HS-5 (cell line): ENCODE measurements at places on chromosomes 13 and 19.
A peak's percentile ranks its signal among the peaks of the same experiment; 100 is the strongest.

GRCh38 chr19:29526730-29527499 is 1.1 kb downstream of the VSTM2B start:
- no peak for DNase-seq

- no peak for DNase-seq
Measured at GRCh38 chr19:11880598-11880997, 7.0 kb upstream of the ZNF69 start.

DNA sequence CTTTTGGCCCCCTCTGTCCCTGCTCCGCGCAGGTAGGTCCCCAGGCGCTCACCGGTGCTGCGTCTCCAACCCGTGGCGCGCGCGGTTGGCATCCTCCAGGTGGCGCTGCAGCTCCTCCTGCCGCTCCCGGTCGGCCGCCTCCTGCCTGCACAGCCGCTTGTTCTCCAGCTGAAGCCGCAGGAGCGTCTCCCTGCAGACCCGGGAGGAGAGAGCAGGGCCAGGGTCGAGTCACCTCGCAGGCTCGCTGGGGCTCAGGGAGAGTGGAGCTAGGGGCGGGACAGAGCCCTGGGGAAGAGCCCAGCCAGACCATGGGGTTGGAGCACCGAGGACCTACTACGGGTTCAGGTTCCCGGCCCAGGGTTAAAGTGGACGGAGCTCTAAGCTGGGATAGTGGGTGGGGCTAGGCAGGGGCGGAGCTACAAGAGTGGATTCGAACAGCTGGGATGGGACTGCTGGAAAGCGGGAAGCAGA is 9.3 kb downstream of the HOOK2 start:
- DNase-seq: no peak

DNA sequence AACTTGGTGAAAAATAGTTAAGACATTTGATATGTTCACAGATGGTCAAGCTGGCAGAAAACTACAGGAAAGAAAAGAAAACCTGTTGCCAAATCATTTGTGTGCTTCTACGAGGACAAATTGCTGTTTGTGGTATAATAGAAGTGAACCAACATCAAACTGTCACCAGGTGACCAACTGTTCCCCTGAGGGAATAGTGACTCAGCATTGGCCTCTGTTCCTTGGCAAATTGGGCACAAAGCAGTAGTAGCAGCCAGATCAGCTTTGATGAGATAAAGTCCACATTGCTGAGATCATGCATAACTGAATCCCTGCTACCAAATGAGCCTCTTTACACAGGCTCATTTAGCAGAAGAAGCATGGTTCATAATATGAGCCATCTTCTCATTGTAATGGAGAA is 103.5 kb downstream of the POSTN start:
- DNase-seq: no peak

DNA sequence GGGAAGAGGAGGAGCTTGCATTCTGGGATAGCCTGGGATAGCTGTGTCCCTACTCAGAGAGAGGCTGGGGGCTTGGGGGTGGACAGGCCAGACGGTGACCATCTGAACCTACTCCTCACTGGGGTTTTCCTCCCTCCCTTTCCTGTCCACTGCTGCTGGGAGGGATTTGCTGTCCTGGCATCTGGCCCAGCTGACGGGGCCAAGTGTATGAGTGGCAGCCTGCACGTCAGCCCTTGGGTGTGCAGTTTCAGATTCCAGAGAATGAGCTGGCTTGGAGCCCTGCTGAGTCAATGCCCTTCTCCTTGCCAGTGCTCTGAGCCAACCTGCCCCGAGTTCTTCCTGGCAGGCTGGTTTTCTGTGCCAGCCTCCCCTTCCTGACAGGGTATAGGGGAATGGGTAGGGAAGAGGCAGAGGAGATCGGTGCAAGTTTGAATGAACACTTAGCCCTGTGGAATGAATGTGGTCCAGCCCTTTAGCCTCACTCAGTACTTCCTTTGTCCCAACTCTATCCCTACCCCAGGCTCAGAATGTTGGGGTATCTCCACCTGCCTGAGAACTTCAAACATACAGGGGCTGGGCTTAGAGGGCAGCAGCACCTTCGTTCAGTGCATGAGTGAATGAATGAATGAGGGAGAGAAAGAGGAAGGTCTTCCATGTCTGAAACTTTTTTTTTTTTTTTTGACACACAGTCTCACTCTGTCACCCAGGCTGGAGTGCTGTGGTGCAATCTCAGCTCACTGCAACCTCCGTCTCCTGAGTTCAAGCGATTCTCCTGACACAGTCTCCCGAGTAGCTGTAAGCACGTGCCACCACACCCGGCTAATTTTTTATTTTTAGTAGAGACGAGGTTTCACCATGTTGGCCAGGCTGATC is 1.8 kb upstream of the ANGPTL4 start:
- DNase-seq: peak; percentile 97

DNA sequence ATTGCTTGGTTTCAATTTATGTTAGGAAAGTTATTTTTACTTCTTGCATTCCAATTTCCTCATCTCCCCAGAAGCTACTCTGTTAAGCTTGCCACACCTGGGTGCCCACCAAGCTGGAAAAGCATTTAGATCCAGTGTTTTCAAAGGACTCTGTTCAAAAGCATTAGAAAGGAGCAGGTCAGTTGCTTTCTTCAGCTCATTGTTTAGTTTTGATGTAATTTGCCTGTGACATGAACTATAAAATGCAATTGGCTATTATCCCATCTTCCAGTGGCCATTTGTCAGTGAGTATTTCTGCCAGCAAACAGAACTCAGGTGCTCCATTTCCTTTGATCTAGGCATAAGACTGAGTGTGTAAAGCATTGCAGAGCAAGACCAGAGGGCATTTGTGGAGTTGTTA is 46.7 kb upstream of the RNF113B start:
- no peak for DNase-seq

- no peak for DNase-seq
Measured at GRCh38 chr13:84553227-84553626, 671.0 kb upstream of the SLITRK1 start.

GRCh38 chr19:17687857-17688784 is at the start of gene UNC13A:
TSS of gene UNC13A (minus strand) at chr19:17688354. CDS start at chr19:17688199, 155 bp downstream.
- DNase-seq: no peak

GRCh38 chr19:58335630-58336029 is 8.8 kb downstream of the ZSCAN22 start:
- DNase-seq: no peak

DNA sequence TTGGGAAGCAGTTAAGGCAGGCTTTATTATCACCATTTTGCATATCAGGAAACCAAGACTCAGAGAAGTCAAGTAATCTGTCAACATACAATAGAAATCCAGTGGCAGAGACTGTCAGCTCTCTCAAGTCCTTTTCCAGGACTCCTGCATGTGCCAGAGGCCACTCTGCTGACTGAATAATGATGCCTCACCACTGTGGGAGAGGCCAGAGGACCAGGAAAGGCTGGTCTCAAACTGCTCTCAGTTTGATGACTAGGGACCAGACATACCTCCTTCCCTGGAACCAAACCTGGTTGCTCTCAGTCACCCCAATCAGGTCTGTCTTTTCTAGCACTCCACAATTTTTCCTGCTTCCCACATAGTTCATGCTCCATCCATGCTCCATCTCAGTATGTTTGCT is 8.0 kb downstream of the RNASEH2B start:
- DNase-seq: no peak

- DNase-seq: peak; percentile 32
Measured at GRCh38 chr13:50713523-50714248, 129.8 kb downstream of the DLEU7 start.

DNA sequence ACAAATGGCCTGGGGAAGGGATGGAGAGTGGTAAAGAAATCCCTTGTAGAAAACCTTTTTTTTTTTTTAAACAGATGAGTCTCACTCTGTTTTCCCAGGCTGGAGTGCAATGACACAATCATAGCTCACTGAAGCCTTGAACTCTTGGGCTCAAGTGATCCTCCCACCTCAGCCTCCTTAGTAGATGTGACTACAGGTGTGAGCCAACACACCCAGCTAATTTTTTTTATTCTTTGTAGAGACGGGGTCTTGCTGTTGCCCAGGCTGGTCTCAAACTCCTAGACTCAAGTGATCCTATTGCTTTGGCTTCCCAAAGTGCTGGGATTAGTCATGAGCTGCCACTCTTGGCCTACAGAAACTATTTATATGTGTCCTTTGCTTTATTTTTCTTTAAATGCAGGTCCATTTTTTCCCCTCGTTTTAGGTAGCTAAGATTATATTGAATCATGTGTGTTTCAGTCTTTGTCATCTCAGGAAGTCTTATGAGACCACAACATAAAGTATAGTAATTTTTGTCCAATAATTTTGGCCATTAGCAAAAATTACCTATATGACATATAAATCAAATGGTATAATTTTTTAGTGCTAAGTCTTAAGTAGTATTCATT is 10.5 kb downstream of the LPAR6 start:
- DNase-seq: no peak

DNA sequence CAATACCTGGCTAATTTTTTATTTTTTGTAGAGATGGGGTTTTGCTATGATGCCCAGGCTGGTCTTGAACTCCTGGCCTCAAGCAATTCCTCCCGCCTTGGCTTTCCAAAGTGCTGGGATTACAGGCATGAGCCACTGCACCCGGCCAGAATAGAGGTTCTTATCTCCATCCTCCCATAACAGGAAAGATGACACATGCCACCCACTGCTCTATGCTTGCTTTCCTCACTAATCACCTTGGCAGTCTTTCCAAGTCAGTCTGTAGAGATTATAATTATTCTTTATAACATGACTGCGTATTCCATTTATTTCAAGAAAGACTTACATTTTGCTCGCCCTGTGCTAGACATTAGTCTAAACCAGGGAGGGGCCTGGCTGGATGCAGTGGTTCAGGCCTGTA is 6.7 kb downstream of the VAV1 start:
- DNase-seq: no peak

- DNase-seq: no peak
Measured at GRCh38 chr19:41627966-41628675, 1.2 kb upstream of the CEACAM4 start.

DNA sequence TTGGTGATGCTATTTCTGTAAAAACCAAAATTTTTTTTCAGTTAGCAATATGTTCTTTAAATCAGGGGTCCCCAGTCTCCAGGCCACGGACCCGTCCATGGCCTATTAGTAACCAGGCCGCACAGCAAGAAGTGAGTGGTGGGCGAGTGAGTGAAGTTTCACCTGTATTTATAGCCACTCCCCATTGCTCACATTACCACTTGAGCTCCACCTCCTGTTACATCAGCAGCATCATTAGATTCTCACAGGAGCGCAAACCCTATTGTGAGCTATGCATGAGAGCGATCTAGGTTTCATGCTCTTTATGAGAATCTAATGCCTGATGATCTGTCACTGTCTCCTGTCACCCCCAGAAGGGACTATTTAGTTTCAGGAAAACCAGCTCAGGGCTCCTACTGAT is 58.9 kb upstream of the SLC7A1 start:
- no peak for DNase-seq

GRCh38 chr13:47832458-47832972 is 168.6 kb downstream of the SUCLA2 start:
- no peak for DNase-seq

- no peak for DNase-seq
Measured at GRCh38 chr13:67281466-67281865, 51.3 kb upstream of the PCDH9 start.

- DNase-seq: no peak
Measured at GRCh38 chr13:98892821-98893220, 85.0 kb downstream of the DOCK9 start.

- no peak for DNase-seq
Measured at GRCh38 chr19:17860331-17860992, 752 bp downstream of the RPL18A start.

- DNase-seq: no peak
Measured at GRCh38 chr19:30653646-30654386, 281.6 kb downstream of the ZNF536 start.

- DNase-seq: no peak
Measured at GRCh38 chr13:113207890-113208420, 514 bp downstream of the PCID2 start.

DNA sequence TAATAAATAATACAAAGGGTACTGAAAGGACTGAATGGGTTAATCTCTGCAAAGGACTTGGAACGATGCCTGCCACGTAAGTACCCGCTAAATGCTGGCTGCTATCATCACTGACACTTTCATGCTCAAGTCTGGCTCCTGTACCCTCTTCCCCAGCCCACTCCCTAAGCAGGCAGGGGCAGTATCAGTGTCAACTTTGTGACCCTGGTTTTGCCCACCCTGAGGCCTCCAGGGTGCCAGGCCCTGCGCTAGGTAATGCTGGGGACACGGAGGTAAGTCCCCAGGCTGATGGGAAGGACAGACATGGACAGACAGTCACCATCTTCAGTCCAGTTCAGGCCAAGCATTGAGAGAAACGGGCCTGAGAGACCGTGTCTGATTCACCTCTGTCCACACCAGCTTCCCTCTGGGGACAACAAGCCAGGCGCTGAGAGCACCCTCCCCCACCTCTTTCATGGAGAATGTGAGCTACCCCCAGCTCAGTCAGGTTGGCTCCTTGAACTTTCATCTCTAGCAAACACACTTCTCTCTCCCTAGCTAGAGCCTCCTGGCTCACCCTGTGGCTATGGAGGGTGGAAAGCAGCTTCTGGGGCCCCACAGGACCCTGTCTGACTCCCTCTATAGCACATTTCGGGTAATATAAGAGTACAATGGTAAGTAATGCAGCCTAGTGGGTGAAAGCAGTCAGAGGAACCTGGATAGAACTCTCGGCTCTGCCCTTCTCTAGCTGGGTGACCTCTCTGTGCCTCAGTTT is 800 bp downstream of the ETFB start:
- no peak for DNase-seq

DNA sequence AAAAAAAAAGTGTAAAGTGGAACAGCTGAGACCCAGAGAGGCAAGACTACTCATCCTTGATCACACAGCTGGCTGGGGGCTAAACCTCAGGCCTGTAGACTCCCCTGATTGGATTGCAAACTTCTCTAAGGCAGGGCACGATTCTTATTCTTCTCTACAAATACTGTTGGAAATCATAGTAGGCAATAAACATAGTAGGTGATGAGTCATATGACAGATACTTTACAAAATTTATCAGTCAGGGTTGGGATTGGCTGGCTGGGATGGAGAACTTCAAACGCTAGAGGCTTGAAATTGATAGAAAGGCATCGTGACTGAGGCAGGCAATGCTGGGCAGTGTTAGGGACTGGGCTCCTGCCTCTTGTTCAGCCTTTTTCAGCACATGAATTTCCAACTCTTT is 5.9 kb upstream of the MATK start:
- DNase-seq: no peak

DNA sequence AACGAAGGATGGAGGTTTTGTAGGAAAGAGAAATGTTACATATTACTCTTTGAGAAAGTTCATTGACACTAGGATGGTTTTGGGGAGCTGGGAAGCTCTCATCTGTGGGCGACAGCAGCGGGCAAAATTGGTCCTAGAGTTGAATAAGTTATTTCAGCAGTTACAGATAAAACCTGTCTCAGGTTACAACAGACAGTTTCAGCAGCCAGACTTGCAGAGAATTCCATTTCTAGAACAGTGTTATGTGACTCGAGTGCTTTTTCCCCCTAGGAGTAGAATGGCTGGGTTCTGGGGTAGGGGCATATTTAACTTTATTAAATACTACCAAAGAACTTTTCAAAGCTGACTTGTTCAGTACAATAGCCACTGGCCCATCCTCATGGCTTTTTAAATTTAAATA is 46.7 kb upstream of the UBL3 start:
- no peak for DNase-seq

DNA sequence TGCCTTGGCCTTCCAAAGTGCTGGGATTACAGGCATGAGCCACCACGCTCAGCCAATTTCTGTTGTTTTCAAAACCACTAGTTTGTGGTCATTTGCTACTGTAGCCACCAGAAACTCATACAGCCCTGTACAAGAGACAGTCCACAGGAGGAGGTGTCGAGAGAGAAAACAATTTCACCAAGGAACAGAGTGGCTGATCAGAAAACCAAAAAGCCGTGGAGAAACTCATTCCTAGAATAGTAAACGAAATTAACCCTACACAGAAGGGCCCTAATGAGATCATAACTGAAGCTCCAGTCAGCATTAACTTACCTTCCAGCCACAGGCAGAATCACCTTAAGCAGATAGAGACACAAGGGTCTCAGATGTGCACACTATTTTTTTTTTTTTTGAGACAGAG is 3.8 kb upstream of the CCDC124 start:
- no peak for DNase-seq
